ENCODE measurements at places on chromosomes 5 and 9. TPM values are rescaled to one million over a fixed set of nuclear protein-coding genes. Genes with fewer than 3 reads are reported as not detected.
A peak's percentile ranks its signal among the peaks of the same experiment; 100 is the strongest.

- DNase-seq = no peak
These were observed 44.5 kb downstream of the MEF2C start for GRCh38 chr5:88838500-88838899.

Gene PSIP1
- total RNA-seq = 27.0 TPM

Gene POU5F2
- total RNA-seq = 0.13 TPM

DNA sequence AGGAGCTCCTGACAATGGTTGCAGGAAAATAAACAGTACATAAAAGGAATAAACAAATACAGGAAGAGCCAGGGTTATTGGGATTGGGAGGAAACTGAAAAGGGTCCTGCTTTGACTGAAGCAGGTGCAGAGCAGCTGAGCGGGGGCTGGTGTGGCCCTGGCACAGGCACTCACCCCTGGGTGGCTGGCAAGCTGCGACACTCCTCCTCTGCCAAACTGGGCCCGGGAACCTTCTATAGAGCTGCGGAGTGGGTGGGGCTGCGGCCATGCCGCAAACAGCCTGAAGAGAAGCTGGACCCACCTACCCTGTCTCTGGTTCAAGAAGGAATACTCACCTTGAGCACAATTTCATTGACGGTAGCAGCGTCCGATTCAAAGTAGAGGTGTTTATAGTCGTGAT is 182.5 kb downstream of the GAPVD1 start:
- DNase-seq = no peak

Gene FOXD4L3
- not detected for total RNA-seq

GRCh38 chr5:40223884-40224402 is 455.8 kb upstream of the PTGER4 start:
- DNase-seq = no peak

GRCh38 chr5:142325725-142326479 is 1.1 kb upstream of the SPRY4 start:
- DNase-seq = peak; percentile 82

Gene CDH12
- not detected for total RNA-seq

DNA sequence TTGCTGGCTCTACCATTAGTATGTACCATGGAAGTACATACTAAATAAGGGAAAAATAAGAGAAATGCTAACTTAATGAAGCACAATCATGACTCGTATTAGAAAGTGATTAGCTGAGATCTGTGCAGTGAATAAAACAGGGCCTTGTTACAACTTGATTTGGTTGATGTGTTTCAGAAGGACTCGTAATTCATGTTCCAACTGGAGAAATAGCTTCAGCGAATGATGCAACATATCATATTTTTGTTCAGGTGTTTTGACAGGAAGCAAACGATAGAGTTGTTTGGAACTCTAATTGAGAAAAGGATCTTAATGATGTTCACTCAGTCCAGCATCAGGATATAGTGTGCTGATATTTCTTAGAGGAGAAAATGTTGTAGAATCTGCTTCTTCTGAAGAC is 474.6 kb upstream of the WWC1 start:
- no peak for DNase-seq

GRCh38 chr5:109907189-109907588 is 217.5 kb downstream of the MAN2A1 start:
- no peak for DNase-seq

Gene BTNL8
- 0.13 TPM for total RNA-seq

DNA sequence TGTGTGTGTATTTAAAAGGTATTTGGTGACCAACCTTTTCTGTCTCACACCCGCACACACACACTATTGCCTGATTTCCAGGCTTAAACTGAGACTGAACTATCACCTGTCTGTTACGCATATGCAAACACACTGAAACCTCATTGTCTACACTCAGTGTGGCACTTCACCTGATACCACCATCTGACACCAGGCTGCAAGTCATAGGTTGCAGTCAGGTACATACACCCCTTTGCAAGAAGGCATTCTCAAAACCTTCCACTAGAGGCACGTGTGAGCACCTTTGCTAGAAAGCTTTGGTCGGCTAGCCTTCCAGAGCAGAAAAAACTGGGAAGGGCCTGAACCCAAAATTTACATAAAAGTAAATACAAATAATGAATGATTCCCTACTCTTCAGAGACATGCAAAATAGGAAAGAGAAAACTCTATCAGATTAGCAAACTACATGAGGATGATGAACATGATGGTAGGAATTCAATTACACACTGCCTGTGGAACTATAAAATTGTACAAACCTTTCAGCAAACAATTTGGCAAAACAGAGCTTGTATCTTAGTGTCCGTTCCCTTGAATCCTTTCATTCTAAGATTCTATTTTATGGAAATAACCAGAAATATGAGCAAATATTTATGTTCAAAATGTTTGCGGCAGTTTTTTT is 5.9 kb upstream of the FOXD1 start:
- DNase-seq = peak; percentile 93

Gene PCDHB6
- total RNA-seq = not detected

Gene TAS2R1
- total RNA-seq = not detected

DNA sequence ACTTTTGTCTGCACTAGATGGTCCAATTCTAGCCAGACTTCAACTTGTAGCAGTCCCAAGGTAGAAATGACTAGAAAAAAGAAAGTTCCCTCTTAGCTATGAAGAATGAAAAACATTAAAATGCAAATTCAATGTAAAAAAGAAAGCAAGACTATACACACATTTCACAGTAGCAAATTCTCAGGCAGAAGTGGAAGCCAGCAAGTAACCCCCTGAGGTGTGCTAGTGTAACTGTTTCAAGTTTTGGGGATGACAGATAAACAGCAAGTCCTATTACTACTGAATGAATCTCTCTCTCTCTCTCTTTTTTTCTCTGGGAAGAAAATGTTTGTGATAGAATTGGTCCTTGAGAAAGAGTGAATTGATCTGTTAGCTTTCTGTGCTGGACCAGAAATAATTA is 185.6 kb downstream of the EFNA5 start:
- DNase-seq = no peak

Gene PLAC8L1
- total RNA-seq = not detected

- no peak for DNase-seq
These were observed 318.3 kb upstream of the GRAMD2B start for GRCh38 chr5:126104951-126105350.

DNA sequence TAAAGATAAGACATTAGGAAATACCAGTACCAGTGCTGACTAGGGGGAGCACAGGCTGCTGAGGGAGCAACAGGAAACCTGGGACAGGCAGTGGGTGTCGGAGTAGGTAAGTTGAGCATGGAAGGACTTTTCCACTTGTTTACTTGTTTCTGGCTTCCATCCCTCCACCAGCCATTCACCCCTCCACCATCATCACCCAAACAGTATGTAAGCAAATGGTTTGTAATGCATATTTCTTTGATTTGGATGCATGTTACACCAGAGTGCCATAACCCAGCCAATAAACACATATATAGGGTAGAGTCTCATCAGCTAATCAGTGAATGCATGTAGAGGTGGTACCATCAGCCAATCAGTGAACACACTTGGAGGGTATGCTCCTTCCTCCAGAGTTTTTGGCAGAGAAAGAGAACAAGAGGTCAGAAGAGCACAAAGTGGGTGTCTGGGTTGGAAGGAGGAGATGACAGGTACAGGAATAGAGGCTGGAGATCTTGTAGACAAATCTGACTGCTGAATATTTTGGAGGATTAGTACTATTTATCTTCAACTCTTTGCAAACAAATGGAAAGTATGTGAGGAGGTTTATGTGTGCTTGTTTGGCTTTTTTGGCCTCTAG is 37.7 kb upstream of the PDE8B start:
- no peak for DNase-seq

GRCh38 chr5:95839658-95840057 is 17.1 kb upstream of the GLRX start:
- DNase-seq = no peak

DNA sequence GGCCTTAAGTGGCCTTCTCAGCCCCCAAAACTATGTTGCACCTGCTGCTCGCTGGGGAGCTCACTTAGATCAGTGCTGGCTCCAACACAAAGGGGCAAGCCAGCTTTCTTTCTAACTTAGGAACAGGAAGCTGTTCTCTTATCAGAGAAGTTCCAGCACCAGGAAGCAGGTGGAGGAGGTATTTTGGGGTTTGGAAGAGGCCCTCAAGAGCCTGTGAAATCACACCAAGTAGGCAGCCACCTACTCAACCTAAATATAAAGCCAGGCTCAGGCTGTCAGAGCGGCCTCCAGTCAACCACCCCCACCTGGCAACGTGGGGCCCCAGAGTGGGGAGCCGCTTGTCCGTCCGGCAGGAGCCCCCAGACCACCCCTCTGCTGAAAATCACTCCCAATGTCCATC is 152.8 kb downstream of the OLFM1 start:
- no peak for DNase-seq

Gene C5orf52
- total RNA-seq = not detected

GRCh38 chr5:145445027-145445426 is 390.1 kb downstream of the PRELID2 start:
- no peak for DNase-seq

Gene ALDH7A1
- 15.2 TPM for total RNA-seq
